ENCODE measurements at places on chromosomes 7 and 10.

DNA sequence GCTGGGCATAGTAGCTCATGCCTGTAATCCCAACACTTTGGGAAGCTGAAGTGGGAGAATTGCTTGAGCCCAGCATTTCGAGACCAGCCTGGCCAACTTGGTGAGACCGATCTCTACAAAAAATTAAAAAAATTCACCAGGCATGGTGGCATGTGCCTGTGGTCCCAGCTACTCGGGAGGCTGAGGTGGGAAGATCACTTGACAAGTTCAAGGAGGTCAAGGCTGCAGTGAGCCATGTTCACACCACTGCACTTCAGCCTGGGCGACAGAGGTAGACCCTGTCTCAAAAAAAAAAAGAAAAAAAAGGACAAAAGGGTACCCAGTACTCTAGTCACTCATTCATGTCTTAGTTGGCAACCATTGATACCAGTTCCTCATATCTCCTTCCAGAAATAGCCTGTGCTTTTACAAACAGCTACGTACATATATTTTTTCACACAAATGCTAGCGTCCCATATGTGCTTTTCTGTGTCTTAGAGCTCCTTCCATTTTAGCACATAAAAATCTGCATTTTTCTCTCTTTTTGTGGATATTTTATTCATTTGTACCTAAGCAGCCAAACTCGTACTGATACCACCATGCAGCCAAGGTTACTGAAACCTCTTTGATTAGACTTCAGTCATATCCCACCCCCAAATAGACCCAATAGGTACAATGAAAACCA, 5.5 kb downstream of the ABCC2 start:
- no peak for DNase-seq

GRCh38 chr7:28182071-28182471, 1.5 kb upstream of the JAZF1 start:
- no peak for DNase-seq

DNA sequence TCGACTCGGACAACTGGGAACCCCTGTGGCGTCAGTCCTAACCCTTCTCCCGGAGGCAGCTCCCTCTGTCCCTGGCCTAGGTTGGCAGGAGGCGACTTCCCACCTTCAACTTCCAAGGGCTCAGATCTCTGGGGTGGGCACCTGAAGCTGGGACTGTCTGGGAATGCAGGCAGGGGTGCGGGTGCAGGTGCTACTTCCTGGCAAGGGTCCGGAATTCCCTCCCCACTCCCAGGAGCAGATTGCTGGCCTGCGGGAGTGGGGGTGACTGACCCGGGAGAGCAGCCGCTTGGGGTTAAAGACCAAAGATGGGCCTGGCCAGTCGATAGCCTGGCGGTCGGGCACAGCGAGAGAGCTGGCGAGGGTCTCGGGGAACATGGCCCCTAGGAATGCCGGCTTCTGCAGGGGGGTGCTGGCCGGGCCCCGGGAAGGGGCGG, 387 bp downstream of the EPHA1 start:
- DNase-seq, result no peak

- no peak for DNase-seq
These were observed 68.5 kb downstream of the CTBP2 start for GRCh38 chr10:125091891-125092290.

- no peak for DNase-seq
These were observed 328.2 kb downstream of the TNS3 start for GRCh38 chr7:47253650-47254080.

DNA sequence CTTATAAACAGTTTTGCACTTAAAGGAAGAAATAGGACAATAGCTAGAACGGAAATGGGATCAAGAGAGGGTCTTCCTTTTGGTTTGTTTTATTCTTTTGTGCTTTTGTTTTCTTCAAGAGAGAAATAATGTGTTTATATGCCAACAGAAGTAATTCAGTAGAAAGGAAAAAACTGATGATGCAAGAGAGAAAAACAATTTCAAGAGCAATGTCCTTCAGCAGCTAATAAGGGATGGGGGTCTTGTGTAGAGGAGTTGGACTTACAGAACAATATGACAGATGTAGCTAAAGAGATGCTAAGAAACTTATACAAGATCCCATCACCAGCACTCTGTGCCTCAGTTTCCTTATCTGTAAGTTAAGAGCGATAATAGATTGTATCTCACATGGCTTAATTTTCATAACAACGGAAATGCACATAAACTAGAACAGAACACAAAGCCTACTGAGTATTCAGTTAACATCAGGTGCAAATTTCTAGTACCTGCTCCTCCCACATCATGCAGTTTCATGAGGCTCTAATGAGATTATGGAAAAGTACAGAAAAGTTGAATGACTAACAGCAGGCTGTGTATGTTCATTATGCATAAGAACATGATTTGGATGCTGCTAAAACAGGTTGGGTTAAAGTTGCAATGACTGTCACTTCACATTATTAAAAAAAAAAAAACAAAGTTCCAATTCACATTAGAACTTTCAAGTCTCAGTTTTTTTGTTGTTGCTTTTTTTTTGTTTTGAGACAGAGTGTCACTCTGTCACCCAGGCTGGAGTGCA, 17.2 kb downstream of the HERPUD2 start:
- DNase-seq, result no peak

GRCh38 chr7:75989500-75990388, 4.7 kb downstream of the TMEM120A start:
- no peak for DNase-seq

GRCh38 chr10:35576730-35577129, 28.4 kb upstream of the GJD4 start:
- no peak for DNase-seq

DNA sequence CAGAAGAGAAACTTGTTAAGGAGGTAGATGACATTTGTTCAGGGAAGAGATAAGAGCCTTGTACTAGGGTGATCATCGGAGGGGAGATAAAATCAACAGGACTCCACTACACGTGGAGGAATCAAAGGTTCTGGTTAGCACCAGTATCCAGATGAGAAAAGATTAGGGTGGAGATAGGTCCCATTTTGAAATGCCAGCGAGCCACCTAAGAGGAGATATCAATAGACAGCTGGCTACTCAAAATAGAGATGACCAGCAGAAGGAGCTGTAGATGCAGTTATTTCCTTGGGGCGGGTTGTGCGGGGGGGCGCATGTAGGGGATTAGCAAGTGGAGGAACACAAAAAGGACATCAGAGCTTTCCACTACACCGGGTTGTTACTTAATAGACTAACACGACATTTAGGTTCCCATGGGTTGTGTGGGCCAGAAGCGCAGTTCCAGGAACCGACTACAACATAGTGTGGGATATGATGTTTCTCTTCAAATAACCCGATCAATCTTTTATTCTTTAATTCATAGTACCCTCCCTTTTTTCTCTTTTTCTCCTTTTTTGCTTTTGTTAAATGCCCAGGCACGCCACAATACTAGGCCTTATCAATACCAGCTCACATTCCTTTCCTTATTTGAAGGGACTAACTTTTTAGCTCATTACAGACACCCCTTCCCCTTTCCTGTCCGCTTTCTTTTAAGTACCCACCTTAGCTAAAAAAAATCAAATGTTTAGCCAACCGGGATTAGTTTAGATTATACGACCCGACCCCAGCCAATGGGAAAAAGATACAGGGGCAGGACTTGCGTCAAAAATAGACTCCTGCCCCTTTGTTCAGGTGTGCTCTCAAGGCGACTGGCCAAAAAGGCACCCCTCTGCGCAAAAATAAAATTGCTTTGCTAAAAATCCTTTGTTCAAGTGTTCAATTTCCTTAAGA, 2.0 kb upstream of the KIF11 start:
- no peak for DNase-seq

DNA sequence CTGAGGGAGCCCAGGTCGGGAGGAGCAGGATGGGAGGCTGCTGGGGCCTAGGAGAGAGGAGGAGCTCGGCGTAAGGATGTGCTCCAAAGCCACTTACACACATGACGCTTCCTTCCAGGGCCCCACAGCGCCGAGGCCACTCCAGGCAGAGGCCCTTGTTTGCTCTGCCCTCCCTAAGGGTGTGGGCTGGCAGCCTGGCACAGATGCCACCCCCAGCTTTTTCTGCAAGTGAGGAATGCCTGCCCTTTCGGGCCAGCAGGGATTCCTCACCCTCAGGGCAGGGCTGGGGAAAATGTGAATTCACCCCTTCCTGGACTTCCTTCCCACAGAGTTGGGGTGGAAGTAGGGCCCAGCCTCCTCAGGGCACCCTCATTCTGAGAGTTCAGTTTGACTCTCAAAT, 5.6 kb upstream of the AQP1 start:
- DNase-seq, result no peak

- DNase-seq, result no peak
These were observed 279.0 kb downstream of the ELFN1 start for GRCh38 chr7:1948887-1949680.

DNA sequence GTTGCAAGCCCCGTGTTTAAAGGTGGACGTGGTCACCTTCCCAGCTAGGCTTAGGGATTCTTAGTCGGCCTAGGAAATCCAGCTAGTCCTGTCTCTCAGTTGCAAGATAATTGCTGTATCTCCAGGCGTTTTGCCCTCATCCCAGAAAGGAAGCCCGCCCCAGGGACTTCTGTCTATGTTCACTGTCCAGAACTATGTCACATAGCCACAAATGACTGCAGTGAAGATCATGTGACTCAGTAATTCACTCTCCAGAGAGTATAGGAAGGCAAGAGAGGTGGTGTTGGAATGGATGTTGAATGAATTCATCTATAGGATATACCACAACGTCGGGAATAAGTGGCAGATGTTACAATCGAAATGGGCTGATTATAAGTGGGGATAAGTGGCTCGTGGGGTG, 349 bp upstream of the ERVW-1 start:
- no peak for DNase-seq

- no peak for DNase-seq
These were observed 345.7 kb downstream of the THSD7A start for GRCh38 chr7:11486271-11486670.

DNA sequence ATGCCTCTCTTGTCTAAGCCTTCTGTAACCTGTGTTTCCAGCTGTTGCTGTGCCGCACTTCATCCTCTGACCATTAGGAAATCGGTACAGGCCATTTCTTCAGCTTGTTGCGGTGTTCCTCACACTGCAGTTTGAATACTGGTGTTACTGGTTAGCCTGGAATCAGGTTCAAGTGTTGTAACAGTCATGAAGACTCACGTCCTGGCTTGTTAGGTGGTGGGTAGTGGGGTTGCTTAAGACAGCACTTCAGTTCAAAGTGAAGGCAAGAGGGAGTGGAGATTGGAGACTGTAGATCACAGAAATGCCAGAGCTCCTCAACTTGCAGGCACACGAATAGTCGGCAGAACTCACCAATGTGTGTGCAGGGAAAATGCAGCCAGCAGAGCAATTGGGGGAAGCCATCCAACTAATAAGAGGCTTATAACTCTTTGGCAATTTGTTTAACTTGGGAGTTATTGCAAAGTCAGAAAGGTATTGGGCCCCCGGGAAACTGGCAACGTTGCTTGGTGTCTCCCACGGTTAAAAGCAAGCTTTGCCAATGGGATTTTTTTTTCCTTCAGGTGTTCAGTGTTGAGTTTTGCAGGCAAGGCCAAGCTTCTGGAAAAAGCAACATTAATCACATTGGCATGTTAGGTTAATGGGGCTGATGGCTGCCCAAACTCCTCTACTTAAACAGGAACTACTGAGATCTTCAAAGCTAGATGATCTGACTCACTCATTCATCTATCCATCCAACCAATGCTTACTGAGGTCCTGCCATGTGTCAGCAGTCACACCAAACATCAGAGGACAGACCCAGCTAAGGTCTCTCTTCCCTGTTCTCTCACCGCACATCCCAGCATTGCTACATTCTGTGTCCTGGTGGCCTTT, 380.9 kb downstream of the GATA3 start:
- no peak for DNase-seq

GRCh38 chr7:2616387-2617324, 15.1 kb upstream of the TTYH3 start:
- DNase-seq, result no peak

- DNase-seq, result no peak
These were observed 1002.9 kb upstream of the KCND2 start for GRCh38 chr7:119270045-119270464.

GRCh38 chr10:124878457-124878739, 63.5 kb upstream of the ZRANB1 start:
- no peak for DNase-seq

GRCh38 chr10:412109-412508, 276.9 kb downstream of the ZMYND11 start:
- no peak for DNase-seq

DNA sequence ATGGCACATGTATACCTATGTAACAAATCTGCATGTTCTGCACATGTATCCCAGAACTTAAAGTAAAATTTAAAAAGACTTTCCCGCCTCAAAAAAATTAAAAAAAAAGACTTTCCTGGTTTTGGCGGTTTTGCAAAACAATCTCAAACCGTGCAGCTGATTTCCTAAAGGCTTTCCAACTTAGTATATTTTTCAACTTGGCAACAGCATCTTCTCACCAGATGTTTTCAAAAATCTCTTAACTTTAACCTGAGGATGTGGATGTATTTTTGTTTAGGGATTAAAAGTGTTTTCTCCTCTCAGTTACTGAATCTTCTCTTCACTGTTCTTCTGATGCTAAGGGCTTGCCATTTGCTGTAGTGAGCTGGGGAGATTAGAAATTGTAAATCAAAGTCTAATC, 96.5 kb upstream of the PLPP4 start:
- DNase-seq, result no peak

DNA sequence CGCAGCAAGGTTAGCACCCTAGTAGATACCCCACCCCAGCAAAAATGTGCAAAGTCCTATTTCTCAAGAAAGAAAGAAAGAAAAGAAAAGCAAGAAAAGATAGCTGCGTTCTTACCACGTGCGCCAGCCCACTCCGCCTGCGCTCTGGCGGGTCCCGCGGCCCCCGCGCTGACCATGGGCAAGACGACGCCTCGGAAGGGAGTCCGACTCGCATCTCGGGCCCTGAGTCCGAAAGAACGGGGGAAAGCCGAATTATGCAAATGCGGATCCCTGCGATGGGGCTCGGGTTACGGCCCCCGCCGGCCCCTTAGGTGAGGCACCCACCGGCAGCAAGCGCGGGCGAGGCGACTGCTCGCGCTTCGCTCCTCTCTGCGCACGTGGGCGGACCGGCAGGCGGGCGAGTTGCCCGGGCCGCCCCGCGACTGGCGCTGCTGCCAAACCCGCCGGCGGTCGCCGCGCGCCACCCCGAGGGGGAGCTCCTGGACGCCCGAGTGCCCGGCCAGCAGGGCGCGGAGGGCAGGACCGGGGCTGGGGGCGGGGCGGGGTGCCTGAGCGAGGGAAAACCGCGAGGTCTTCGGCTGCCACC, 2.4 kb upstream of the EGR2 start:
- no peak for DNase-seq

DNA sequence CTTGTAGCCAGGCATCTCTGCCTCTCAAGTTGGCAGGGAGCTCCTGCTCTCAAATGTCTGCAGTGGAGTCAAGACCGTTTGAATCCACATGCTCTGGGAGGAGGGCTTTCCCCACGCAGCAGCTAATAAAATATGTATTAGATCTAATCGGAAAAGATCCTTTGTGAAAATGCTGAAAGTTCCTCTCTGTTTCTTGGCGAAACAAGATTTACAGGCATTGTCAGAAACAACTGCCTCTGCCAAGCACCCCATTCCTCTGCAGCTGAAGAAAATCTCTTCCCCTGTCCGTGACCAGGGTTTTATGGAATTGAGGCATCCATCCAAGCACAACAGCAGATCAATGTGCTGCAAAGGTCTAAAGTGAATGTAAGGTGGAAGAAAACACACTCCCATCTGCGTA, 165.8 kb downstream of the TCERG1L start:
- DNase-seq, result no peak

- DNase-seq, result no peak
These were observed 19.4 kb upstream of the CABCOCO1 start for GRCh38 chr10:61643316-61643751.
